AG04449 (cell line): ENCODE measurements at places on chromosomes 1 and 21.

DNA sequence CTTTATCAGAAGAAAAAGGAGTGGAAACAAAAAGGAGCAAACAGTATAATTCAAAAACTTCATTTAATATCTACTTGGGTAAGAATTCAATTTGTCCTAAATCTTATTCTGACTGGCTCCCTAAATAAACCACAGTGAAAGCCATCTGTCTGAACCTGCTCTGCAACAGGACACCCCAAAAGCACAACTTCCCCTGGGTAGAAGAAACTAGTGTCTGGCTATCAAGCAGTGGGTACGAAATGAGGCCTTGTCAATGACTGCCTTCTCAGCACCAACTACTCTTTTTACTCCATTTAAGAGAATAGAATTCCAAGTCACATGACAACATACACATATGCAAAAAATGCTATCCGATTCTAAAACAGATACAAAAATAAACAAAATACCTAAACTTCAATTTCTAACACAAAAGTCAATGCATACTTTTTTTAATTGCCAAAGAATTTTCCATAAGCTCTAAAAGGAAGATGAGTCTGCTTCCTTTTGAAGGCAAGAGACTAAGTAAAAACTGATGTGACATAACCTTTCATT lies 206.8 kb downstream of the SLC45A1 start:
- DNase-seq: no peak

DNA sequence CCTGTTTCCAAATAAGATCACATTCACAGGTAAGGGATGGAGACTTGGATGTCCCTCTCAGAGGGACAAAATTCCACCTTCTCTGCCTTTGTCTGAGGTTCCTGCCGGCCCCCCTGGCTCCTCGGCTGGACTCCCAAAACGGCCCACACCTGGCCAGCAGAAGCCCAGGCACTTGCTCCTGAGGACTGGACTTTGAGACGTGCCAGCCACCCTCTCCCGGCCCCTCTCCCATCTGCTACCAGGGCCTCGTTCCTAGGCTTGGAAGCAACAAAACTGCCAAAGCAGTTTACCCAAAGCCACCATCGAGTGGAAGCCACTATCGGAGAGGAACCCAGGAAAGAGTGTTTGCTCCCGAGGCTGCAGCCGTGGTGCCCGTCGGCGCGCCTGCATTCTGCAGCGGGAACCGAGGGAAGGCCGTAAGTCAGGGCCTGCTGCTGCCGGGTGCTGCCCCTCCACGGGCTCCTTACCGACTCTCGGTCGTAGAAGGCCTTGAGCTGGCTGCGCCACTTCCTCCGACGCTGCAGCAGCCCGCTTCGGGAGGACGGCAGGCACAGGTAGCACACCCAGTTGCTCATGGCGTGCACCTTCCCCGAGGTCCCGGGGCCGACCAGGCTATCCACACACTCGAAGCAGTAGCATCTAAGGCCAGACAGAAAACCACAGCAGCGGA lies 3.5 kb downstream of the DNMT3L start:
- DNase-seq: no peak

DNA sequence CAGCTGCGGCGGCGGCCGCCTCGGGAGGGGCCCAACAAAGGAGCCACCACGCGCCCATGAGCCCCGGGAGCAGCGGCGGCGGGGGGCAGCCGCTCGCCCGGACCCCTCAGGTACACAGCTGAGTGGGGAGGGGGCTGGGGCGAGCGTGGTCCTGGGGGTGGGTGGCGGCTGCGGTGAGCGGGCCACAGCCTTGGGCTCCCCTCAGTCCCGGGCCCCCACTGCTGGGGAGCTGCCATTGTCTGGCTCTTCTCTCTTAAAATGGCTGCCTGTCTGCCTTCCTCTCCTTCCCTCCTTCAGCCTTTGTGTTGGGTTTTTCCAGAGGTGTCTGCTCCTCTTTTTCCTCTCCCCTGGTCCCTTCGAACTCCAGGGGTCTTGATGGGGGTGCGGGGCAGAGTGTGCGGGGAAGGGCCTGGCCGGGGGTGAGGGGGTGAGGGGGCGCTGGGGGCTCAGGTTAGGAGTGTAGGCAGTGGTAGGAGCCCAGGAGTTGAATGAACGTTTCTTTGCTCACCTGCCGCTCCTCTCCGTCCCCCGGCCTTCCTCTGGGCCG lies 1.7 kb downstream of the ARID1A start:
- no peak for DNase-seq

- no peak for DNase-seq
Measured at GRCh38 chr1:207633226-207633625, 11.7 kb upstream of the CR1L start.

GRCh38 chr1:80675454-80675853 lies 1125.3 kb upstream of the ADGRL2 start:
- DNase-seq: no peak

GRCh38 chr1:156767879-156768604 lies 707 bp downstream of the PRCC start:
- DNase-seq: no peak

DNA sequence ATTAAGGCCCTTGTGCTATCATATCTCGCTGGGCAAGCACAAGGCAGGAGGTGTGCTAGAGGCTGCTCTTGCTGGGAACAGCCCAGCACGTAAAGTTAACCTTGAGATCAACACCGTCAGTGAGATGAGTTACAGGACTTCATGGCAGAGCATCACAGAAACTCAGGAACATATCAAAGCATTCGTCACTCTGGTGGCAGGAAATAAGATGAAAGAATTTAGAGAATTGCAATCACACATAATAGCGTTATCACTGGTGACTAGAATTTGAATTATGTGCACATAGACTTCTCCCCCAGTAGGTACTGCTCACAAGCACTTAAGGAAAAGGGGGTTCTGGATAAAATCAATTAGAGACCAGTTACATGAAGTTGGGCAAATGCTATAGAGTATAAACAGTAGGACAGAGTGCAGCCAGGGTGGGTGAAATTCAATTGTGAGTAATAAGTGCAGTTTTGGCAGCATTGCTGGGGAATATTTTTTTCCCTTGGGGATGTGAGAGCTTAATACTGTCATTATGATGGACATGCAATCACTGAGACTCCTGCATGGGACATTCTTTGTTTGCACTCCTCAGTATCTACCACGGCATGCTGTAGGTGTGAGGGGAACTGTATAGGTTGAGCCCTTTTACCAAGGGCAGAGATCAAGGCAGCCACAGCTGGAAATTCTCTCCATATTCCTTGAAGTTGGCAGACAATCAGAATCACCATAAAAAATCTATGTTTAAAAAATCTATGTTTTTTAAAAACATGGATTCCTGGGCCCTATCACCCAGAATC lies 44.2 kb upstream of the ARHGAP29 start:
- no peak for DNase-seq

- DNase-seq: no peak
Measured at GRCh38 chr21:29018540-29018939, 609 bp downstream of the RWDD2B start.

- no peak for DNase-seq
Measured at GRCh38 chr21:35528116-35529042, 479.3 kb upstream of the RUNX1 start.

DNA sequence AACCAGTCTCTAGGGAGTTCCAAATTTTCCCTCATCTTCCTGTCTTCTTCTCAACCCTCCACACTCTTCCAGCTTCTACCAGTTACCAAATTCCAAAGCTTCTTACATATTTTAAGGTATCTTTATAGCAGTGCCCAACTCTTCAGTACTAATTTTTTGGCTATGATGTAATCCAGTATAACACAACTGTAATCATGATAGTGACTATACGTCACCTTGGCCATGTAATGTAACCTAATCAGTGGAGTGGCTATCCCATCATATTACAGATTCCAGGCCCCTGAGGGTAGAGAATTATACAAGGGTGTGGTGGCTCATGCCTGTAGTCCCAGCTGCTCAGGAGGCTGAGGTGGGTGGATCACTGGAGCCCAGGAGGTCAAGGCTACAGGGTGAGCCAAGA lies 143.2 kb downstream of the CLEC20A start:
- DNase-seq: no peak

GRCh38 chr1:91736715-91737615 lies 149.0 kb downstream of the TGFBR3 start:
- no peak for DNase-seq
